ENCODE measurements at places on chromosomes 13 and 19.

DNA sequence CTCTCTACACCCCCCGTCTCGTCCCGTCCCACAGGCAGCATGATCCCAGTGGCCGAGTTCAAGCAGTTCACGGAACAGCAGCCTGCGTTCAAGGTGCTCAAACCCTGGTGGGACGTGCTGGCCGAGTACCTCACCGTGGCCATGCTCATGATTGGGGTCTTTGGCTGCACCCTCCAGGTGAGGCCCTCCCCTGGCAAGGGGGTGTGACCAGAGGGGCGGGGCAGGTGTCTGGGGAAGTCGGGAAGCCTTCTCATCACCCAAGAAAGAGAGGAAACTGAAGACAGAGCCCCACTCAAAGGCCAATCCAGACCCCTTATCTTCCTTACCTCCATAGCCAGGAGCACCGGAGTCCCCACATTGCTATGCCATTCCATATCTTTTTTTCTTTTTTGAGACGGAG is 7.3 kb downstream of the LRRC8E start:
- no peak for DNase-seq

DNA sequence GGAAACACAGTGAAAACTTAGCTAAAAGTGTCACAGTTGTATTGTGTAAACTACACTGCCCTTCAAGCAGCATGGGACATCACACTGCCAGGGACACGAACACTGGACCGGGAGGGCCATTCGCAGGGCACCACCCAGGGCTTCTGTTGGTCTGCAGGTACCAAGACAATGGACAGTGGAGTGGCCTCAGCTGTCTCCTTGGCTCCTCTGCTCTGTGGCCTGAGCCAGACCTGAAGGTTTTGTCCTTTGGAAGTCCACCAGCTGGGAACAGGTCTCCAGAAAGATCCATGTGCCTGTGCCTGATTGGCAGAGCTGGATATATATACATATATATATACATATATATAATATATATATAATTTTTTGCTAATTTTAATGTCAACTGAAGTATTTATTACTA is 149.8 kb downstream of the ZNF536 start:
- DNase-seq: no peak

- no peak for DNase-seq
These were observed 1.2 kb downstream of the C2CD4C start for GRCh38 chr19:407511-408440.

- no peak for DNase-seq
These were observed 168.6 kb downstream of the POSTN start for GRCh38 chr13:37429976-37430375.

DNA sequence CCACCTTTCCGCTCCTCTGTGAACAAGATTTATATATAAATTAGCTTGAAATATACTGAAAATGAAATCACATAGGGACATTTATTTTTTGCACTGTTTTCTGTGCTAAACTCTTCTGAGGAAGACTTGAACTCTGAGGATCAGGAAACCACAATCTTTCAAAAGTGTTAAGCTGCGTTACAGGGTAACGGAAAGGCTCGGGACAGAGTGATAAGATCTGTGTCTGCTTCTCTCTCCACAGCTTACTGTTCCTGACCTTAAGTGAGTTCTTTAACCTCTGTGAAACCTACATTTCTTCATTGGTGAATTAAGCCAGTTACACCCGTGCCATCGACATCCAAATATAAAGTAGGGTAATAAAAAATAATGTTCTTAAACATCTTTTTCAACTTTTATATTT is 38.9 kb downstream of the DACH1 start:
- no peak for DNase-seq

GRCh38 chr13:80888390-80888789 is 547.5 kb upstream of the SPRY2 start:
- no peak for DNase-seq

DNA sequence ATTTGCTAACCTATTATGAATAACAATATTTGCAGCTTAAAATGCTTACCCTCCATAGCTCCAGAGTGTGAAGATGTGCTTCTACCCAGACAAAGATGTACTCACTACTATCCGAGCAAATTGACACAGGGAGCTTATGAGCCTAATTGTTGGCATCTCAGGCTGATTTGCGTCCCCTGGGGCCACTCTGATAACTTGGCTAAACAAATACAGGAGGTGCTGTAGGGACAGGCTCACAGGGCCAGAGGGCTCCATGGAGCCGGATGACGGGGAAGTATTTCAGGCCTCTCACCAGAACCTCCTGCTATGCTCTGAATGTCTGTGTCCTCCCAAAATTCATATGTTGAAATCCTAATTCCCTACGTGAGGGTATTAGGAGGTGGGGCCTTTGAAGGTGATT is 26.7 kb upstream of the C19orf12 start:
- DNase-seq: no peak

GRCh38 chr13:97460853-97461252 is 26.9 kb downstream of the RAP2A start:
- DNase-seq: no peak

DNA sequence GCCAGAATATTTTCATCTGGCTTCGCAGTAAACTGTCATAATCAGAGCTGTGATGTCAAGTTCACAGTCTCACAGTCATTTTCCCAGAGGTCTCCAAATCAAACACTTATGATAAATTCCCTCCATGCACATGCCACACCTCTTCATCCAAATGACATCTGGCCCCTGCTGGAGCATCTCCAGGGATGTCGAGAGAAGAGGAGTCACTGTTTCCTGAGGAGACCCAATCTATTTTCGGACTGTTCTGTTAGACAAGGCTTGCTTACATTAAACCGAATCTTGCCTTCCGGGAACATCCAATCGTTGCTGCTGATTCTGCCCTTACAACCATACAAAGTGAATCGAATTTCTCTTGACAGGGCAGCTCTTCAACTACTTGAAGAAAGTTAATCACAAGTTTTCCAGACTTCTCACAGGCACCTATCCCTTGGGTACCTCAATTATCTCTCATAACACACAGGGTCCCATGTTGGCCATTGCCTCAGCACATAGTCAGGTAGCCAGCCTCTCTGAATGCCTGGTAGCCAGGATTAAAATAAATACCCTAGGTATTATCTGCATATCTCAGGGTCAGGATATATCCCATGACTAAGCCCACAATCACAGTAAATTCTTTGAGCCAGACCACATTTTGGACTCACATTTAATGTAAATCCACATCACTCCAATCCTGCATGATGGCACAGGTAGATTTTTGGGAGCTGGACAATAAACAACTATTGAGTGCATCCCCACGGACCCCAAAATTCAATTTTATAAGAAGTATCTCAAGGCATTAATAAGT is 182.5 kb downstream of the ABCC4 start:
- no peak for DNase-seq

DNA sequence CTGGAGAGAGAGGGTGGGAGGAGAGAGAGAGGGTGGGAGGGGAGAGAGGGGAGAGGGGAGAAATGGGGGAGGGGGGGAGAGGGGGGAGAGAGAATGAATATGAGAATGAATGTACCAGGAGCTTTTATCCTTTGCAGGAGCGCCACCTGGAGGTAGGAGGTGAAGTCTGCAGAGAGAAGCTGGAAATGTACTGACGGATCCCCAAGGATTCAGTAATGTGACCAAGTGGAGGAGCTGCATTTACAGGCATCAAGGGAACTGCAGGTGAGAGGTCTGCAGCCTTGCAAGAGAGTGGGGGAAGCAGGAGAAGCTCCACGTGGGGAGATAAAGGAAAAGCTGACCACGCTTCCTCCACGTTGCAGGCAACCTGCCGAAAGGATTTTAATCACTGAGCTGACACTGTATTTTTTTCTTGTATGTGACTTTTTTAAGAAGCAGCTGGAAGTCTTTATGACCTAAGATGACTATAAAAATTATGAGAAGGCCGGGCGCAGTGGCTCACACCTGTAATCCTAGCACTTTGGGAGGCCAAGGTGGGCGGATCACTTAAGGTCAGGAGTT is 33.7 kb downstream of the VSTM1 start:
- no peak for DNase-seq

- no peak for DNase-seq
These were observed 559.8 kb downstream of the IRS2 start for GRCh38 chr13:109226631-109227030.

DNA sequence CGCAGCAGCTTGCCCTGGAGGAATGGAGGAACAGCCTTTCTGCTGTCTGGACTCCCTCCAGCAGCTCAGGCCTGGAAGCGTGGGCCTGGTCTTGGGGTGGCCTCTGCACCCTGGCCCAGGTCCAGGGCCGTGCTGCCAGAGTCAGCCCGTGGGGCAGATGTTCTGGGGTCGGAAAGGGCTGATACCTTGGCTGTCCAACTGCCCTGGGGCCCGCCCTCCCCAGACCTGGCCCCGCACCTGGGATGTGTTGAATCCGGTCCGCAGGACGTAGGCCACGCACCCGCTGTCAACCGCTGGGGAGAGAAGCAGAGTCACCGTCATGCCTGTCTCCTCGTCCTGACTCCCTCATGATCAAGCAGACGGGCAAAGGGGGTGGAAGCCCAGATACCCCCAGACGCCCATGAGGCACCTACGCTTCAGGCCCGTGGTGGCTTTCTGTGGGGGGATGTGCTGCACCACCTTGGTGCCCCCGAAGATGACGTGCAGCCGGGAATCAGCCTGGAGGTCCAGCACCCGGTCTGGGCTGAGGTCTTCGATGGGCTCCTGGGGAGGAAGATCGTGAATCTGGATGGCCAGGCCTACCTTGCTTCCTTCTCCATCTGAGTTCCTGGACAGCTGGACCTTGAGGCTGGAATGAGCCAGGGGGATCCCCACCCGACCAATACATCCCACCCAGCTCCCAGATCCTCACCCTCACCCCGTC is 7.7 kb downstream of the ATP13A1 start:
- DNase-seq: no peak

GRCh38 chr13:39929583-39929982 is 274.1 kb downstream of the COG6 start:
- DNase-seq: no peak

GRCh38 chr13:51538591-51539179 is 45.6 kb upstream of the WDFY2 start:
- DNase-seq: no peak

GRCh38 chr19:8089664-8090601 is 37.4 kb downstream of the CCL25 start:
- no peak for DNase-seq

GRCh38 chr13:59504407-59504806 is 659.3 kb downstream of the DIAPH3 start:
- no peak for DNase-seq

GRCh38 chr13:95441326-95441725 is 111.2 kb upstream of the CLDN10 start:
- no peak for DNase-seq

GRCh38 chr13:98976338-98976737 is 1.5 kb downstream of the DOCK9 start:
- DNase-seq: no peak

DNA sequence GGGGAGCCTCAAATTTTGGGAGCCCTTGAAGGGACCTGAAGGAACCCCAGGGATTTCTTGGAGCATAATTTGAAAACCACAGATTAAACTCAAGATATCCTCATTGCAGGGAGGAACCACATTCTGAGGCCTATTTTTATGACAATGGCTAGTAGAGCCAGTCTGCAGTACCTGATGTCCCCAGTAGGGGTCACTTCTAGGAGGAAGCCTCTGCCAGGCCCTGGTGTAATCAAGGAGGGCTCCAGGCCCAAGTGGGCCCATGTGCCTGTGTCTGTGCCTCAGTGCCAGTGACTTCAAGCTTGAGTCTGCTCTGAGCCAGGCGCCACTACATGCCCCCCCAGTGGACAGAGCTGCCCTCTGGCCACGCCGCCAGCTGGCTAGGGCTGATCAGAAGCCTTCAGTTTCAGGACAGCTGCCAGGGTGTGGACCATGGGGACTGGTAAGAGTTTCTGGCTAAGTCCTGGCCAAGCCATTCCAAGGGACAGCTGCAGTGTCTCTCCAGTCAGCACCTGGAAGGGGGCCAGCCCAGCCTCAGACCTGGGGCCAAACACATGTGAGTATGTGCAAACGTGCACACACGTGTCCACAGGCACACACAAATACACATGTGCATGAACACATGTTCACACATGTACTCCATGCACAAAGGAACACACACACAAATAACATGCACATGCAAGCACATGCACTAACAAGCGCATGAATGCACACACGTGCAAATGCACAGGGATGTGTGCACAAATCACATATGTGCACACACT is 20.5 kb upstream of the SLC7A10 start:
- no peak for DNase-seq

- DNase-seq: no peak
These were observed 342.6 kb downstream of the MZT1 start for GRCh38 chr13:72384879-72385278.

GRCh38 chr13:49664606-49665005 is 26.7 kb downstream of the EBPL start:
- DNase-seq: no peak

- DNase-seq: peak; percentile 18
These were observed 26.7 kb downstream of the FLT1 start for GRCh38 chr13:28468023-28468915.

All from GM06990 (cell line).